Activated T-cell treated with anti-CD3 and anti-CD28 coated beads, Interleukin-2, amount 50 U/mL, for 24 hours (primary cell): ENCODE measurements at places on chromosomes 7 and 10.

GRCh38 chr7:44531421-44532380 is 9.4 kb downstream of the NPC1L1 start:
- DNase-seq: no peak

DNA sequence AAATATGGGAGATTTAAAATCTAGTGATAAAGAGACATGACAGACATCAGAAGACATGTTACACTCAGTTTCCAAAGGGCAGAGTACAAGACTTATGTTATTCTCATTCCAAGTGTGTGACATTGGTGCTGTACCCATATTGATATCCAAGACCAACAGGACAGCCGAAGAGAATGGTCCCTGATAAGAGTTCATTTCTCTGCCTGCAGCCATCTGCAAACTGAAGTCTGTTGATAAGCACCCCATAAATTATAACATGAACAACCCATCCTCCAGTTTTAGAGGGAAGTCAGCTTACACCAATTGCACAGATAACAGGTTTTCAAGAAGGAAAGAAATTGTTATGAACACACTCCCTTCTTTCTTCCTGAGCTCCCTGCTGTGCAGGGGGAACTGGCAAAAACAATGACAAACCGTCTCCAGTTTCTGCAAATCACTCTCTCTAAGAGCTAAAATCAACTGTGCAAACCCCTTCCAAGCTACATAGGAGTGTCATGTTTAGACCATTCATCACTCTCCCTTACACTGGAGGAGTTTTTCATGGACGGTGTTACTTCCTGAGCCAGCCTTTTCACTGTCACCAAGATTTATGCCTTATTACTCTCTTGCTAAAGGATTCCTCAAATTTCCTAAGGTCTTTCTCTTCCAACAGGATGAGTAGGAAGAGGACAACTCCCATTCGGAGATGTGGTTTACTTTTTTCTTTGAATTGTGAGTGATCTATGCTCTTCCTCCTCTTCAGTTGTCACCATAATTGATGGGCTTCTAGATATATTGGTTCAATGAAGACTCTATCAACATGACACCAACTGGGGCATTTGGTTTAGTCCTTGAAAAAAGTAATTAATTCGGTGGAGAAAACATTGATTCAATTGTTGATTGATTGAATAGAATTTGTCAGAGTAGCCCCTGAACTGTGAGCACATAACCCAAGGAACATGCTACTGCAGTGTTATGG is 80.3 kb upstream of the FAM171A1 start:
- DNase-seq: no peak

- no peak for DNase-seq
Observed at GRCh38 chr10:10538326-10538725, 479.3 kb upstream of the CELF2 start.

DNA sequence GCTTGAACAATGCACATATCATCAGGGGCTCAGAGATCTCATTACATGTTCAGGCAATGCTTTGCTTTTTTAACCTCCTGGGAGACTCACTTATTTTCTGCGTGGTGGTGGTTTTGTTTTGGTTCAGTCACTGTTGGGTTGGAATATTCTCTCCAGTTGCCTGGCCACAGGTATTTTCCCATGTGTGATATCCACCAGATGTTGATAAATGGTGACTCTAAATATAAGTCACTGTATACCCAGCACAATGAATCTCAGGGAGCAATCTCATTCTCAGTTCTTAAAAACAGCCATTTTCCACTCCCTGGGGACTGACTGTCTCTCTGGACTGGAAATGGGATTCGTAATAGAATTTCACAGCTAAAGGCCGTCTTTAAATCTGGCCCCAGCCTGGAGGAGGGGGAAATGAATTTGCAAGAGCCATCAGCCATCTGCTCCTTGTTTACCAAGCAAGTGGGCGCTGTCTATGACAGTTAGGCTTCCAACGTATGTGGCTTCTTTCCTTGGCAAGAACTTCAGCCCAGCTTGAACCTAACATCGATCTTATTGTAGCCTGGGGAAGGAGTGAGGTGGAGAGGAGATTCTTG is 1106.2 kb downstream of the NRG3 start:
- no peak for DNase-seq

- no peak for DNase-seq
Observed at GRCh38 chr10:101157756-101158458, 26.8 kb downstream of the TLX1 start.
